NCI-H1694 treated with DMSO at 0.1 percent for 48 hours (cell line): ENCODE measurements at places on chromosomes 1 and 21.

DNA sequence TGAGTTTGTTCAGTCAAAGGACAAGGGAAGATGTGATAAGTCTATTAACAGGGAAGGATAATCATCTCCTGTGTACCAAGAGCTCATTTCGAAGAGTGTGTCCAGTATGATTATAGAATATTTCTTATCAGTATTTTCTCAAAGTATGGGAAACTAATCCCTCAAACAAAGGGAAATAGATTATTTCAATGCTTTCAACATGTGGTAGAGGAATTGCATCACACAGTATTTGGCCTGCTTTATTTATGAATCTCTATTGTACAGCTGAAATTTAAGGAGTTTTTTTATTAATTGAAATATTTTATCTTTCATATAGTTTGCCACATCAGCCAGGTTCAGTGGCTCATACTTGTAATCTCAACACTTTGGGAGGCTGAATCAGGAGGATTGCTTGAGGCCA is 151.0 kb downstream of the CLEC20A start:
- DNase-seq: no peak

DNA sequence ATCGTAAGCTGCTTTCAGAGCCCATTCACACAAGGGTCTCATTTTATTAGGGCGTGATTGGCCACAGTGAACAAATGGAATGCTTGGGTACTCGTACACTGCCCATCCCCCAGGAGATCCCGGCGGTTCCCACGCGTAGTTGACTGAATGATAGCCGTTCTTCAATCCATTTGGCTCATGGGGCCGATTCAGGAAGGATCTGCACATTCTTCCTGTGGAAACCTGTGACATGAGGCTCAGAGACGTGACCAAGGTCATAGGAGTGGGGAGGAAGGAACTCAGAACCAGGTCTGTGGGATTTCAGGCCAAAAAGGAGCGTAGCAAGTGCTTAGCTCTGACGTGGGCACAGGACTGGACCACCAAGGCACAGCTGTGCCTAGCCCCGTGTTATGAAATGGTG is 11.7 kb downstream of the ABCG1 start:
- DNase-seq: no peak

DNA sequence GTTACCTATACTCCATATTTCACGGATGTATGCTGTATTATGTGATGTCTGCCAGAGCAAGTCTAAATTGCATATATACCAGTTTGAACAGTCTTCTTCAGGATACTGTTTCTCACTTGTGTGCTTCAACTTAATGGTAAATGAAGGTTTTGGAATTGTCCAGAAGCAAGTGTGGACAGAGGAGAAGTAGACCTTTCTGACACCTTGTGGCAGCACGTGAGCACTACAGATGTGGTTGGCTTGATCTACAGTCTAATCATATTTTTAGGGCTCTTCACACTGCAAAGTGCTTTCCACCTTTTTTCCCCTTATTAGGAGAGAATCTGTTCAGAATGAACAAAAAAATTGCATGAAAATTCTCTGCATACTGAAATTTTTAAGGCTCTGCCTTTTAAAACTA is 10.9 kb downstream of the MORC3 start:
- DNase-seq: peak; percentile 67

- DNase-seq: no peak
Measured at GRCh38 chr1:8340448-8340847, 22.5 kb downstream of the SLC45A1 start.

DNA sequence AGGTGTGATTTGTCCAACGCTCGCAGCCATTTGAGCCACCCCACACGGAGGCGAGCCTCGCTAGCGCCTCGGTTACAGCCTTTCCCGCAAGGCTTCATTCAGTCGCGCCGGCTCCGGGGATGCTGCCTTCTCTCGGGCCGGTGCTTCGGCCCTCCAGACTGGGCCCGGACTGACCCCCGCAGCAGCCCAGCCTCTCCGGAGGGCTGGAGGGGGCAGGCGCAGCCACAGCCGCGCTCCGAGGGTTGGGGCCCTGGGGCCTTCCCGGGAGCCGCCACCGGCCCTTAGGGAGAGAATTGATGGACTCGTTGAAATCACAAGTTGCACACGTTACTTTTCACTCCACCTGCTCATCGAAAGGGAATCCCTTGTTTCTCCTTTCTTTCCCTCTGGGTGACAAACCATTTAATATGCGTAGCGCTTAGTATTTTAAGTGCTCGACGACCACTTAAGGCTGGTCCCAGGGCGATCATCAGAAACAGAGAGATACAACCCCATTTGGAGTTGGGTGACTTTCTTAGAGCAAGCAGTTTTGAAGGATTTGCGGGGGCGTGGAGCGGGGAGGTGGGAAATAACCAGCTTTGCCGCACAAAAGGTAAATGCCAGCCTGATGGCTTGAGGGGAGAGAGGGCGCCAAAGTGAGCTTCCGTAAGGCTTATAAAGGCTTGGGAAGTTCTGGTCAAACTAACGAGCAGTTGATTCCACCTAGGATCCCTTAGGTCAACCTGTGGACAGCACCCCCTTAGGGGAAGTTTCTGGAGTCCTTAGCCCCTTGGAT is 24.6 kb upstream of the ENAH start:
- DNase-seq: no peak

GRCh38 chr1:29311352-29312030 is 75.2 kb downstream of the PTPRU start:
- DNase-seq: no peak

- no peak for DNase-seq
Measured at GRCh38 chr1:233293556-233294446, 1.7 kb downstream of the PCNX2 start.

- DNase-seq: no peak
Measured at GRCh38 chr1:235127203-235127602, 1.4 kb downstream of the TOMM20 start.

- DNase-seq: no peak
Measured at GRCh38 chr1:1202831-1203560, 3.4 kb downstream of the TNFRSF18 start.

- no peak for DNase-seq
Measured at GRCh38 chr1:33257207-33257771, 997 bp downstream of the ZNF362 start.

DNA sequence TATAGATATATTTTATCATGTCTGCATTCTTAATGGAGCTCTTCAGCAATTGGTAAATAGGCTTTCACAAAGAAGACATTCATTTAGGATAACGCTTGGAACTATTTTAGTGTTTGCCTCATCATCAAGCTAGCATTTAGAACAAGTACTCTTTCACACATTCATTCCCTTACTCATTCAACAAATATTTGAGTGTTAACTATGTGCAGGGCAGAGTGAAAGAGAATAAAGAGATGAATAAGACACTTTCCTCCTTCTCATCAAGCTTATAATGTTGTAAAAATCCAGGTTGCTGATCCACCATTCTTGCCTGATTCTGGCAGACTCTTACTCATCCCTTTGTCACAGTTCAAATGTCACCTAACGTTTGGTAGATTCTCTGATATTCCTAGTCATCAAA is 386.3 kb upstream of the BEND5 start:
- DNase-seq: no peak

GRCh38 chr1:199279067-199279466 is 640.2 kb downstream of the PTPRC start:
- DNase-seq: no peak

- no peak for DNase-seq
Measured at GRCh38 chr1:92481971-92482664, 4.6 kb downstream of the GFI1 start.

- no peak for DNase-seq
Measured at GRCh38 chr1:107525961-107526360, 385.1 kb downstream of the NTNG1 start.

DNA sequence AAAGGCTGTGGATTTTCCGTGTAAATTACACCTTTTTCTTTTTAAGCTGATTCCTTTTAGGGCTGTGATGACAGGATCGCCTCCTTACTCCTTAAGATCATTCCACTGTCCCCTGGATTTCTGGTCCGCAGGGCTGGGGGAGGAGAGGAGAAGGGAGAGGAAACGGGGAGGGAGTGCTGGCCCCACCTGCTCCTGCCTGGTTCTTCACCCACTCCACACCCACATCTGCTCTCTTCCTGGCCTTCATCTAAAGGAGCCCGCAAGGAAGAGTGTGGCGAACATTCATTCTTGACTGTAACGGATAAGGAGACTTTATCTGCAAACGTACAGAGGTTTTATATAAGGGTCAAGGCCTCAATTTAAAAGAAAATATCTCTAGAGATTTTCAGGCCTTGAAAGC is 242.0 kb downstream of the RHOU start:
- no peak for DNase-seq

GRCh38 chr1:242023805-242024204 is 24.9 kb upstream of the MAP1LC3C start:
- DNase-seq: no peak

DNA sequence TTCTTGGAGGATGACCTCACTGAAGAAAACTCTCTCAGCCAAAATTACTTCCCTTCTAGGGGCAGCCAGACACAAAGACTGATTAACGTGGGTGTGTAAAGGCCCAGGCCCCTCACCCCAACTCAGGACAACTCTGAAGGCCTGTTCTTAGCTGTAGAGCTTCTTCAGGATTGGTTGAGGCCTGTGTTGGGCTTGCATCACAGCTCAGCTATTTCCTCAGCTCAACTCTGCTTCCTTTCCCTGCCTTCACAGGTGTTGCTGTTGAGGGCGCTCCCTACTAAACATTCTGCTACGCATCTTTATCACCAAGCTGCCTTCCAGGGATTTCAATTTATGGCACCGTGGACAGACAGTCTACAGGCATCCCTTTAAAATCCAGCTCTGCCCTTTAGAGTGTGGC is 36.8 kb downstream of the MAB21L3 start:
- DNase-seq: no peak

GRCh38 chr1:1627261-1627828 is 4.6 kb upstream of the MMP23B start:
- no peak for DNase-seq

GRCh38 chr1:16173447-16174260 is 17.8 kb upstream of the EPHA2 start:
- no peak for DNase-seq

GRCh38 chr1:40438391-40439015 is 11.8 kb upstream of the ZFP69B start:
- DNase-seq: no peak

GRCh38 chr1:22798083-22798482 is 87.4 kb downstream of the EPHB2 start:
- no peak for DNase-seq

DNA sequence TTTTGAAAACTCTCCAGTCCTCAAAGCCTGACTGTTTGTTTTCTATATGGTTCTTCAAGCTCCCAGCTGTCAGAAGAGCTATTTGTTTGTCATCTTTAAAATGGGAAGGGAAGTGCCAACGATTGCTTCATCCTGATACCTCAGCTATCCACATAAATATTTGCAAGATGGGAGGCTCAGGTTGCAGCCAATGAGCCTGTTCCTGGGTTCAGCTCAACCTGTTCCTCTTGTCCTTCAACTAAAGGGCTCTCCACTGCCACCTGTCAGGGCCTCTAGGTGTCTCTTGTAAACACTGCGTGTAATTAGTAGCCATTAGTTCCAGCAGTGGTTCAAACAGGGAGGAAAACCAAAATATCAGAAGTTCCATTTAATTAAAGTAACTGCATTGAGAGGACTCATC is 445.1 kb downstream of the AJAP1 start:
- no peak for DNase-seq

GRCh38 chr1:227318853-227319607 is 738 bp upstream of the CDC42BPA start:
- no peak for DNase-seq

DNA sequence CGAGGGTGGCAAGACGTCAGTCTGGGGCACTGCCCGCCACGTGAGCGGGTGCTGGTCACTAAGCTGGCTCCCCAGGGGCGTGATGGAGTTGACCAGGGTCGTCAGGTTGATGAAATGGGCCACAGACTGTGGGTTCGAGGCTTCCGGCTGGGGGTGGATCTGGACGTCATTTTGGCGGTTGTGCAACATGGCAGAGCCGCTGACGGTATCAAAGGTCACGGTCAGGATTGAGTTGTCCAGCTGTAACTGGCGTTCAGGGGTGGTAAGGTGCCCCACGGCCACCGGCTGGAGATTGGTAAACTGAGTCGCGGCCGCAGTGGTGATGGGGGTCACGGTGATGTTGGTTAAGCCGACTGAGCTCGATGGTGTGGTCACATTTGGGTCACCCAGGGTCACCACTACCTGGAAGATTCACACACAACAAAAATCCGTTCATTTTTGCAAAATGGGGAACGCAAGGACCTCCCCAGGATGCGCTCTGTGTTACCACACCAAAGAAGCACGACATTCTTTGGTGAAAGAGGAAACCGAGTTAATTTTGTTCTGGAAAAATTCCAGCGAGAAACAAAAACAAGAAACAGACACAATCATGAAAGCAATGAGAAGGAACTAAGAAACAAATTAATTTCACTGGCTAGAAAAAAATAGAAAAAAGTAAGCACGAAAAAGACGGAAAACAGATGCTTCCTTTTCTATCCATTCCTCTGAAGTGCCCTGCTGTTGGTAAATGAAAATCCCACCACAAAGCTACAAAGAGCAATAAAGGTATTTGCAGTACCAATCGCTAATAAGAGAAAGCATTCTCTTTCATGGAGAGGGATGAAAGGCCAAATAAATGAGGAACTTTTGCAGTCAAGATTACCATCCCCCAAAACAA is 34.7 kb upstream of the RIPK4 start:
- DNase-seq: no peak

DNA sequence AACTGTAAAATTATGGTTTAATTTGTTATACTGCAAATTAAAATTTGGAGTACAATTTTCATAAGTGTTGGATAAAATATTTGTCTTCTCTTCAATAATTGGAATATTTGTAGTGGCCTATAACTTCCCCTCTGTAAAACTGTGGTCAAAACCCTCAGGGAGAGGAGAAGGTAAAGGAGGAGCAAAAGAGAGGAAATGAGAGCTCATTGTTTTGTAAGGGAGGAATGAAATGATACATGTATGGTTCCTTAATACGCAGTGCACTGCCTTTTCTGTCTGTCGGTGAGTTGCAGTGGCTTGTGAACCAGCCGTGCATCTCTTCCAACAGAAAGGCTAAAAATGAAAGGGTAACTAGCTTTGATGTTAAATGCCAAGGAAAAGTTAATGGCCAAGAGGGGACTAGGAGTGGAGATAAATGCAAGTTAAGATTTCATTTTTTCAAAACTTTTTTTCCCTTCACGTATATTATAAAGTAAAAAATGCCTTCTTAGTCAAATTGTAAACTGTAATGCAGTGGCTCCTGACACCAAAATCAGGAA is 26.4 kb downstream of the LRRC8D start:
- no peak for DNase-seq

GRCh38 chr1:85496941-85497582 is 32.1 kb upstream of the DDAH1 start:
- DNase-seq: no peak
